ENCODE measurements at places on chromosomes 1 and 21. TPM values are rescaled to one million over a fixed set of nuclear protein-coding genes. Genes with fewer than 3 reads are reported as not detected.

Gene ZNF683
- not detected for total RNA-seq

Gene ATP1A2
- total RNA-seq: 50.0 TPM

Gene RAB25
- total RNA-seq: 3.6 TPM

Gene AGT
- total RNA-seq: 4.8 TPM

Gene ACTL8
- total RNA-seq: not detected

Data from camera-type eye (tissue), 1 donor.